ENCODE measurements at places on chromosomes 12 and 14.

- DNase-seq = no peak
Observed at GRCh38 chr14:95577067-95577800, 42.4 kb downstream of the GLRX5 start.

GRCh38 chr12:70849265-70849960 lies 71.1 kb downstream of the PTPRR start:
- no peak for DNase-seq

DNA sequence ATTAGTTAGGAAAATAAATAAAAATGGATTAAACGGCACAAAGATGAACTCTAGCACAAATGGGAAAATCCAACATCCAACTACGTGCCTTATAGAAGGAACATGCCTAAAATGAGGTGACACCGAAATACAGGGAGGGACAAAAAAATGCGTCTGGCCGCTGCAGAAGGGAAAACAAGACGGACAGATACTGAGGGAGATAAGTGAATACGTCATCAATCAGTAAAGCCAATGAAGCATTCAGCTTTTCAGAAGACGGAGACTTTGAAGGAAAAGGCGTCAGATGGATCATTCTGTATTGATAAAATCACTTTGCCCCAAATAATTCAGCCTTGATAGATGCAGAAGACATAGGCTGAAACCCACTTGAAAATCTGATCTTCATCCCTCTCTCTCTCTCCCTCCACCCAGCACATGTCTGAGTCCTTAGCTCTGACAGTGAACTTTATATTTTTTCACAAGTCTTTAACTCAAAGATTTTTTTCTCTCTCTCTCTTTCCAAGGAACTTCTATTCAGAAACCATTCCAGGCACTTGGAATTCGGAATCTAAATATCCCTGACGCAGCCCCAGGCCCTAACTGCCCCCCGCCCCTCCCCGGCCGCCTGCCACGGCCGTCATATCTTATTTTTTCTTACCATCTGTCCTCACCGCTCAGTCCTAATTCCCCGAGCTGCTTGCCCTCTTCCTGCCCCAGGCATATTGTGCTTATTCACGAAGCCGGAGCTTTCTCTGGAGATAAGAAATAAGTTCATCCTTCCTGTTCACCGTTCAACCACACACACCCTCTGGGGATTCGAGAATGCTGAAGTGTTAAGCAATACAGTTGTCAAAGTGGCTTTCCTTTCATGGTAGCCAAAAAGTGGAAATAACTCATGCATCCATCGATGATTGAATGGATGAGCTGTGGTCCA lies 35.5 kb upstream of the RFLNA start:
- no peak for DNase-seq

GRCh38 chr12:38825006-38825405 lies 80.4 kb downstream of the CPNE8 start:
- DNase-seq = no peak

GRCh38 chr12:42716491-42716891 lies 126.9 kb upstream of the PRICKLE1 start:
- no peak for DNase-seq

DNA sequence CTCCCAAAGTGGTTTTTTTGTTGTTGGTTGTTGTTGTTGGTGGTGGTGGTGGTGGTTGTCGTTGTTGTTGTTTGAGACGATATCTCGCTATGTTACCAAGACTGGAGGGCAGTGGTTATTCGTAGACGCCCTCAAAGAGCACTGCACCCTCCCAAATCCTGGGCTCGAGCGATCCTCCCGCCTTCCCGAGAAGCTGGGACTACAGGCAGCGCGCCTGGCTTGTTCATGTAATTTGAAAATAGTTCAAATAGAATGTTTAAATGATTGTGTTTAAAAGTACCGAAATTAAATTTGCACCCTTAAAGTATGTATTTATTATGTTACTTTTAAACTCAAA lies 439 bp upstream of the ANAPC5 start:
- no peak for DNase-seq

- no peak for DNase-seq
Observed at GRCh38 chr12:92771001-92771400, 68.2 kb downstream of the PLEKHG7 start.

DNA sequence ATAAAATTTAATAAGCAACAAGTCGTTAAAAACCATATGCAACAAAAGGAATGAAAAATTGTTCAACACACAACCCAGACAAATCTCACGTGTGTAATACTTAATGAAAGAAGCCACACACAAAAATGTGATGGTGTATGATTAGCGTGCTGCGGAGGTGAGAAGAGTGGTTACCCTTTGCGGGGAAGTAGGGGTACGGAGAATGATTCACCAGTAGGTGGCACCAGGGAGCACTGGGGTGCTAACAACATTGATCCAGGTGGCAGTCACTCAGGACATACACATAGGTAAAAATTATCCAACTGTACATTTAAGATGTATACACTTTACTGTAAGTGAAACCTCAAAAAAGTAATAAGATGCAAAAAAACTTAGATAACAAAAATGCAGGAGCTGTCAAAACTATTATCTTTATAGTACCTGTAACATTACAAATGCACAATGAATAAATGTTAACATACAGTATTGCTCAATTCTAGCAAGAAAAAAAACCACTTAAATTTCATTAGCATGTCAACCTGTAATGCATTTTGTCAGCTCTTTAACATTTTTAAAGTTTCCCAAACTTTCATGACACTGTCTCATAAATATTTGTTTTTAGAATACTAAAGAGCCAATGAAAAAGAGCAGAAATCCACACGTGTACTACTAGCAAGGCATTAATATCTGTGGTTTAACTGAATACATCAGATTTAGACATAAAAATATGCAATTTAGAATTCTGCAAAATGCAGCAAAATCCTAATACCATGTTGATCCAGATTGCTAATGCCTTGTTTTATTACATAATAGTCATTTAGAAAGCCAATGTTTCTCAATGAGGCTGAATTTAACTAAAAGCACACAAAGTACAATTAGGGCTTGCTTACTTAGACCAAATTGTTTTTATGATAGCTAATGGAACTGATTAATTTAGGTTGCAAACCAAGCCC lies 46.7 kb downstream of the TMCC3 start:
- DNase-seq = no peak

- no peak for DNase-seq
Observed at GRCh38 chr12:94769047-94769420, 118.7 kb upstream of the TMCC3 start.

- no peak for DNase-seq
Observed at GRCh38 chr12:76563061-76563460, 3.5 kb upstream of the OSBPL8 start.

DNA sequence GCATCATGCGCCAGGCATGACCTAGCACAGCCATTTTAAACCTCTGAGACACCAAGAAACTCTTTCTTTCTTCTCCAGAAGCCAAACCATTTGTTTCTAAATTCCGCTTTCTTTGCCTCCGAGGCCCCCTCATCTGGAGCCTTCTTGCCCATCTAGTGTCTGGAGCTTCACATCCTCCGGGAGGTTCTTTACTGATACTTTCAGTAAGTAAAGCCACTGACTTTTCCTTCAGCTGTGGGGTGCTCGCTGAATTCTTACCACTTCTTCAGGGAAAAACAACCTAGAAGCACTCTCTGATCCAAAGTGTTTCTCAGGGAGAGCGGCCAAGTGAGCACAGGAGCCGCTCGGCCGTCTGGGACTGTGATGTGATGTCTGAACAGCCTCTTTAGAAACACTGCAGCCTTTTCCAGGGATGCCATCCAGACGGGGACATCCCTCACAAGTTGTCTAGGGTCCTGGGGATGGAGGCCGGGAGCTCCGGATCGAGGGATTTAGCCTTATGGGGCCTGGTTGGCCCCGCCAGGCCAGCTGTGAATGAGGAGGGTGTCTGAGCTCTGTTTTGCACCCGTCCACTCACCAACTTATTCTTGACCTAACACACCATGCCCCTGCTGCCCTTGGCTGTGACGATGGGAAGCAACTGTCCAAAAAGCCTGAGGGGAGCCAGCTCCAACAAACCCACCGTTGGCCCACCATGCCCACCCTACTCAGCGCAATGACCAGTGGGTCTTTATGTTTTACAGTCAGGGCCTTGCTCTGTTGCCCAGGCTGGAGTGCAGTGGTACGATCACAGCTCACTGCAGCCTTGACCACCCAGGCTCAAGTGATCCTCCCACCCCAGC lies 160.6 kb downstream of the ZFP36L1 start:
- DNase-seq = no peak

DNA sequence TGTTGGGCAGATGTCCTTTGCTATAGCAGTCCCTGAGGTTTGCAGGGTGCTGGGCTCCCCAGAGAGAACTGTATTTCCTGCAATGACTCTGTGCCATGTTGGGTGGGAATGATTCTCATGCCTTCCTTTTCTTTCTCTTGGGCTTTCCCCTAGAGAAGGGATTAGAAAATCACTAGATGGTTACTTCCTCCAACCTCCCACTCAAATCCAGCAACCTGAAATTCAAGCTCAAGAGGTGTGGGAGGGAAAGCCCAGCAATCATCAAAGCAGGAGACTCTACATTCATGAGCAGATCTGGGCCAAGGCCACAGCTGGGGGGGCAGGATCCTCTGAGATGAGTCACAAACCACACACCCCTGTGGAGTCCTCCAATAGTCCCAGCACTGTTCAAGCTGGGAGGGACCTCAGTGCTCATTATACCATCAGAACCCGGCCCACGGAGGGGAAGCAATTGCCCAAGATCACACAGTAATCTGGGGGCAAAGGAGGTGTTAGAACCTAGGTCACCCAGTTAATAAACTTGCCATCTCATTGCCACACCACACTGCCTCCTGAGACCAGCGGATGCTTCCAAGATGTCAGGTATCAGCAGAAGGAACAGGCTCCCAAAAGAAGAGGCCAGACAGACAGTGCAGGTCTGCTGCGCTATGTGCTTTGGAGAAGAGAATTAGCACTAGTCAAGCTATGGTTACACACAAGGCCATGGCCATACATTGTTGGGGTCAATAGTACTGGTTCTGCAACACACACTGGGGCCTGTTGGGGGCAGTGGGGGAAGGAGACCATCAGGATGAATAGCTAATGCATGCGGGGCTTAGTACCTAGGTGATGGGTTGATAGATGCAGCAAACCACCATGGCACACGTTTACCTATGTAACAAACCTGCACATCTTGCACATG lies 65.7 kb downstream of the TTC9 start:
- no peak for DNase-seq

- no peak for DNase-seq
Observed at GRCh38 chr14:64945431-64946178, 3.1 kb upstream of the GPX2 start.

- DNase-seq = no peak
Observed at GRCh38 chr14:72822946-72823611, 70.8 kb downstream of the DPF3 start.

GRCh38 chr14:73782623-73783022 lies 68.4 kb upstream of the PNMA1 start:
- no peak for DNase-seq

DNA sequence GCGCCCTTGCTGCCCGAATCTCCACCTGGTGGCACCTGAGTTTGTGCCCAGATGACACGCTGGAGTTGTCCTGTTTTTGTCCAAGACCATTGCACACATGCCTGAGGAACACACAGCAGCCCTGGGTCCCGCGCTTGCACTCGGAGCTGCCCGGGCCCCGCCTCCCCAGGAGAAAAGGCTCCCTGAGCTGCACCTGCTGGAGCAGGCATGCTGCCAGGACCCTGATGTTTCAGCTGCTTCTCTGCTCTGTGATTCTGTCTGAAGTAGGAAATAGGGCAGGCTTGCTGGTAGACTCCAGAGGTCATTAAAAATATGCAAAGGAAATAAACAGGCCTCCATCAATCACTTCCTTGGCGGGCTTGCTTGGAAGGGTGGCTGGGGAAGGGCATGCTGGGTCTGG lies 271.6 kb downstream of the CACNA1C start:
- DNase-seq = no peak

DNA sequence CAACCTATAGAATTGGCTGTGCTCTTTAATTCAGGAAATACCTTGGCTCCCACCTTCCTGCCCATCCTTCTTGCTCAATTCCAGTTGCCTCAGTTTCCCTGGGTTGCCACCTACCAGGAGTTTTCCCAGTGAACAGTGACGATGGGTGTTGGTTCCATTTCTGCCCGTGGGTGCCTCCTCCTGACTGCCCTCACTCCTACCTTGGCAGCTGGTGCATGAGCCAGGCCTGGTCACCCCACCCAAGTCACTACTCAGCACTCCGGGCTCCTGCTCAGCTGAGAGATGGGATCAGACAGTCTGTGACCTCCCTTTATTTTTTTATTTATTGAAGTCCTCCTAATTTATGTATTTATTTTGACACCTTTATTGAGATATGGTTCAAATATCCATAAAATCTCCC lies 31.0 kb upstream of the PTGR2 start:
- DNase-seq = no peak

- DNase-seq = no peak
Observed at GRCh38 chr12:116068853-116069252, 208.6 kb downstream of the MED13L start.

DNA sequence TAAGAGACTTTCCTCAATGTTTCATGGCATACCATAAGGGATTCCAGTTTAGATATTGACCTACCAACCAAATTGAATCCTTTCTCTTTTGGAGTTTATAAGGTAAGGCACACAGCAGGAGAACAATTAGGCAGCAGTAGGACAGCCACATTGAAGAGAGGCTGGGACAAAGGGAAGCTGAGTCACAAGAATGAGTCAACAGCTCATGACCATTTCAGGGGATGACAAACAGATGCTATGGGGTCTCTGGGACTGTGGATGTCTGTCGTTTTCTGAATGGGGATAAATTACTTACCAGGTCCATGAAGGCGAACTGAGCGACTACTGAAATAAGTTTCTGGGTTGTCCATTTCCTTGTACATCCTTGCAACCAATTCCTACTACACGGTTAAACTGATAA lies 48.6 kb upstream of the E2F7 start:
- DNase-seq = no peak

- peak; percentile 44 for DNase-seq
Observed at GRCh38 chr12:31749024-31749704, 20.3 kb upstream of the AMN1 start.

DNA sequence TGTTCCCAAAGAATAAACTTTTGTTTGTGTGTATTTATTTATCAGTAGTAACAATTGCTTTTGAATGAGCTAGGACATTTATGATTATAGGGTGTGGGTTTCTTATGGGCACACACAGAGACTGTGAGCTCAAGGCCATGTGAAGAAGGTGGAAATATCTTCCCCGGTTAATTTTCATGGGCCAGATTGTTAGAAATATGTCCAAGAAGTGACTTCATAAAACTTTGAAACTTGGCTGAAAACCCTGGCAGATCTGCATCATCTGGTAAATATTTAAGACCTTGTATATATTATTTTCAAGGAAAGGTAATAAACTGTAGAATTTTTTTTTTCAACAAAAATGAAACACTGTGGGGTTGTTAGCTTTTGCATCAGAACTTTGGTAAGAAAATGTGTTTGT lies 53.5 kb upstream of the RNU6-8 start:
- no peak for DNase-seq

DNA sequence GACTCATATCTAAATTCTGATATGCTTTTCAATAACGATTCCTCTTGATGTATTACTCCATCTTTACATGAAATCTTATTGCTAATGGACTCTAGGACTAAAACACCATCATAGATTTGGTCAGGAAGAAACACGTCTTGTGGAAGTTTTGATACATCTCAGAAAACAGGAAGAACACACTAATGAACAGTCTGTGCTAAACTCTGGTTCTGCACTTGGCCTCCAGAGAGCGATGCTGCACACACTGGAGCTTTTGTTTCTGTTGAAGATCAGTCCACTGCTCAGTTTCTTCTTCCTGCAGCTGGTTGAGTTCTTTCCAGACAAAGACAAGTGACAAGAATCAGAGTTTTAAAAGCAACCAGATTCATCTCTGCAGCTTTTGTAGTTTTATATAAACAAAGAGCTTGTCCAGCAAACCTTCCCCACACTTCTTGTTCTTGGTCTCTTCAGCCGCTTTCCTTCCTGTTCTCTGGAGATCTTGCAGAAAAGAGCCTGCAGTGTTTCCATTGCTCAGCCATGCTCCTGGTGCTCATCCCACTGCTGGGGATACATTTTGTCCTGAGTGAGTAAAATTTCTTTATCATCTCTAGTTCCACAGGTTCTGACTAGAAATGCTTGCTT lies 229.1 kb upstream of the OR4E1 start:
- no peak for DNase-seq

All from T-helper 22 cell (primary cell).